ENCODE measurements at places on chromosomes 7 and 10. TPM values are rescaled to one million over a fixed set of nuclear protein-coding genes. Genes with fewer than 3 reads are reported as not detected.

DNA sequence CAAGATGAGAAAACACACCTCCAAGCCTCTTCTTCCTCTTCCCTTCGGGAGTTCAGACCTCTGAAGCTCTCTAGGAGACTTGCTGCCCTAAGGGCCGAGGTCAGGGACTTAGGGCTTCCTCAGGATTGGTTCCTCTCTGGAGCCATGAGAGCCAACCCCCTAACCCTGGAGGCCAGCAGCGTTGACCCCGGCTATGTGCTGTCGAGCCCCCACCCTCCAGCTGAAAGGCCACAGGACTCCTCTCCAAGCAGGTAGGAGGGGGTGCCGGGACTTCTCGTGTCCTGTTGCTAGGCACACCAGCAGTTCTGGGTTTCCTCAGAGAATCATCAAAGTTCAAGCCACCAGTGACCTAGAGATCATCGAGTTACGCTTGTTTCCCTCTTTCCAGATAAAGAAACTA, 87.4 kb downstream of the ARHGAP22 start:
- no peak for DNase-seq

The PODXL gene
- total RNA-seq: 59.0 TPM

DNA sequence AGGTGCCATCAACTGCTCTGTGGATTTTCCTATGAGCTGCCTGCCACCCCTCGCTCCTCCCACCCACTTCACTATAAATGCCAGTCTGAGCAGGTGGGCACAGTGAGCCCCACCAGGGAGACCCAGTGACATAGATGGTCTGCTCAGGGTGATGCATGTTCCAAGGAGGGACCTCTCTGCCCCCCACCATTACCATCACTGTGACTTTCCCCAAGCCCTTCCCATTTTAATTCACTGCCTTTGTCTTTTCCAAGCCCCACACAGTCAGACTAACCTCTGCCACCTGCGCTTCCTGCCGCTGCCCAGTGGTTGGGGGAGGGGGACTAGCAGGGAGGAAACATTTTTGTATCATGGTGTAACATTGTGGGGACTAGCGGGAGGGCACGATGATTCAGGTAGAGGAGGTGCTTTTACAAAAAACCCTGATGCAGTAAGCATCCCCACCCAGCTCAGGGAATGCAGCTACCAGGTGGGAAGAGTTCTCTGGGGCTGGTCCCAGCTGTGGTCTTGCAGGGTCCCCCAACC, 24.6 kb downstream of the PRSS2 start:
- no peak for DNase-seq

DNA sequence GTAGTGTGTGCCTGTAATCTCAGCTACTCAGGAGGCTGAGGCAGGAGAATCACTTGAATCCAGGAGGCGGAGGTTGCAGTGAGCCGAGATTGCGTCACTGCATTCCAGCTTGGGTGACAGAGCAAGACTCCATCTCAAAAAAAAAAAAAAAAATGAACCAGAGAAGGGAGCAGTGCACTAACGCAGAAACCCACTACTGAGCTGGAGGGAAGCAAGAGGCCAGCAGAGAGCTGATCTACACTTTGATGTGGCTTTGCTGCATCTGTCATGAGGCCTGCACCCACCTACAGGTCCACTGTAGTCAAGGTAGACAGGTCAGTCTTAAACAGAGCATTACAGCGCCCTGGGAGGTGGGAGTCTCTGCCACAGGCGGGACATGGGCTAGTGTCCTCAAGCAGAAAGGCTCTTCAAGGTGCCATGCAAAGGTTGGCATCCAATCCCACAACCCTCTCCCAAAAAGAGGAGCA, 30.0 kb downstream of the MAT1A start:
- DNase-seq: no peak

The ELFN1 gene
- total RNA-seq: 10.7 TPM

GRCh38 chr7:131741446-131741845, 185.0 kb upstream of the PODXL start:
- no peak for DNase-seq

The POLL gene
- 17.4 TPM for total RNA-seq

GRCh38 chr10:110527731-110528171, 30.0 kb downstream of the DUSP5 start:
- DNase-seq: no peak
